Melanocyte of skin (primary cell): ENCODE measurements at places on chromosomes 3 and 15. TPM values are rescaled to one million over a fixed set of nuclear protein-coding genes. Genes with fewer than 3 reads are reported as not detected.

The SLC2A2 gene
- total RNA-seq, result not detected in 2 replicates

The KIF7 gene
- total RNA-seq, result 3.8 and 5.5 TPM in 2 replicates

The TF gene
- total RNA-seq, result 0.36 and 1.0 TPM in 2 replicates

The GREM1 gene
- under 0.01 and 3.3 TPM in 2 replicates for total RNA-seq

The ISL2 gene
- total RNA-seq, result not detected in 2 replicates

The SENP7 gene
- 11.7 and 22.9 TPM in 2 replicates for total RNA-seq

The KLHL40 gene
- total RNA-seq, result not detected in 2 replicates

The SPTSSB gene
- total RNA-seq, result not detected in 2 replicates

The PSTPIP1 gene
- 0.34 TPM in 1 of 2 replicates, not detected in the other for total RNA-seq

The NEK11 gene
- total RNA-seq, result 2.0 and 2.9 TPM in 2 replicates

The PRICKLE2 gene
- 13.0 and 13.1 TPM in 2 replicates for total RNA-seq

The TNFSF10 gene
- total RNA-seq, result 1.7 and 6.7 TPM in 2 replicates

The MINDY2 gene
- total RNA-seq, result 13.8 and 25.1 TPM in 2 replicates

The ACTC1 gene
- not detected in 2 replicates for total RNA-seq
